Large intestine (tissue), 12 donors: ENCODE measurements at places on chromosomes 6 and 20.

GRCh38 chr6:32580593-32580992, 9.1 kb downstream of the HLA-DRB1 start:
- DNase-seq, result no peak

DNA sequence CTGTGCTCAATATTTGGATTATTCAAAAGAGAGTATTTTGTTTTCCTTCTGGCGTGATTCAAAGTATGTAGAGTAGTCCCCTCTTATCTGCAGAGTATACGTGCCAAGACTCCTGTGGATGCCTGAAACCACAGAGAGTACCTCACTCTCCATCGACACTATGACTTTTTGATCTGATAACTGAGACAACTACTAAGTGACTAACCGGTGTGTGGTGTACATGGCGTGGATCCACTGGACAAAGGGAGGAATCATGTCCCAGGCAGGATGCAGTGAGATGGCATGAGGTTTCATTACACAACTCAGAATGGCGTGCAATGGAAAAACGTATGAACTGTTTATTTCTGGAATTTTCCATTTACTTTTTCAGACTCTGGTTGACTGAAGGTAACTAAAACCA, 112.2 kb upstream of the PDE7B start:
- no peak for DNase-seq

DNA sequence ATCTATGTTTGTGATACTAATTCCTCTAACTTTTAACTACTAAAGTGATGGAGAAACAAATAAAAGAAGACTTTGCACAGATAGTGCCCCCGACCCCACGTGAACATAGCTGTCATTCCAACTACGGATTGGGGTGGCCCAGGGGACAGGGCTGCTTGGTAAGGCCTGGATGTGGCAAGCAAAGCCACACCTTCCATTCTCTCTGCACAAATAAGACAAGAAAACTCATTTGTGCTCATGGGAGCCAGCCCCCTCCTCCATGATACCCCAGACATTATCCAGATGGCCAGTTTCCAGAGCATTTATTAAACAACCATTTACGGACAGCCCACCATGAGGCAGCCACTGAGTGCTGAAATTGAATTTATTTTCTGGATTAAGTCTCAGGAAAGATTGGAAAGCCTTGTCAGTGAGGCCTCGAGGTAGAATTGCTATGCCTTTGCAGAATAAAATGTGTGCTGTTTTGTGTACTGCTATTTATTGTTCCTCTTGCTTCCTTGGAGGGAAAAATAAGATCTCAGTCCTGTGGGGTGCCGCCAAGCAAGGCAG, 151.2 kb downstream of the UNC5CL start:
- DNase-seq, result no peak

DNA sequence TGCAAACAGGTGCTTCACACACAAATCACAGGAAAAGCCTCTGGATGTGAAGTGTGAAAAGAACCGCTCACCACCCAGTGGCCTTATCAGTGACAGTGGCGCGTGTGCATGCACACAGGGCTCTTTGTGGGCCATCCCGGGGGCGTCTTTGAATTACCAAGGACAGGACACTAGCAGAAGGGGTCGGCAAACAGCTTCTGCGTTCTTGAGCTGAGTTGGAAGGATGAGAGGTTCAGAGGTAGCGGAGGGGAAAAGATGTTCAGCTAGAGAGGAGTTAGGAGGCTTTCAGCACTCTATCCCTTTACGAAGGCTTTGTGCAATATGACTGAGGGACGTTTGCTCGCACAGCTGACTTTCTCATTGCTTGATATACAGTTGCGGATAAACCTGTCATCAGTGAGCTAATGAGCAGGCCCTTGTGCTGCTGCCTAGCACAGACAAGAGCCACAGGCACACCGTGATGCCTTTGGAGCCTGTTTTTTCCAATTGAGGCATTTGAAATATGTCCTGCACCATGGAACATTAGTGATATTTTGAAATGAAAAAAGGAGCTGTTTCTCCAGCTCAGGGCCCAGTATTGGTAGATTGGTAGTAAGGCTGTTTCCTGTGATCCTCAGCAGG, 83.1 kb downstream of the IYD start:
- DNase-seq, result no peak

- DNase-seq, result no peak
Observed at GRCh38 chr6:37861452-37861851, 41.9 kb downstream of the ZFAND3 start.

DNA sequence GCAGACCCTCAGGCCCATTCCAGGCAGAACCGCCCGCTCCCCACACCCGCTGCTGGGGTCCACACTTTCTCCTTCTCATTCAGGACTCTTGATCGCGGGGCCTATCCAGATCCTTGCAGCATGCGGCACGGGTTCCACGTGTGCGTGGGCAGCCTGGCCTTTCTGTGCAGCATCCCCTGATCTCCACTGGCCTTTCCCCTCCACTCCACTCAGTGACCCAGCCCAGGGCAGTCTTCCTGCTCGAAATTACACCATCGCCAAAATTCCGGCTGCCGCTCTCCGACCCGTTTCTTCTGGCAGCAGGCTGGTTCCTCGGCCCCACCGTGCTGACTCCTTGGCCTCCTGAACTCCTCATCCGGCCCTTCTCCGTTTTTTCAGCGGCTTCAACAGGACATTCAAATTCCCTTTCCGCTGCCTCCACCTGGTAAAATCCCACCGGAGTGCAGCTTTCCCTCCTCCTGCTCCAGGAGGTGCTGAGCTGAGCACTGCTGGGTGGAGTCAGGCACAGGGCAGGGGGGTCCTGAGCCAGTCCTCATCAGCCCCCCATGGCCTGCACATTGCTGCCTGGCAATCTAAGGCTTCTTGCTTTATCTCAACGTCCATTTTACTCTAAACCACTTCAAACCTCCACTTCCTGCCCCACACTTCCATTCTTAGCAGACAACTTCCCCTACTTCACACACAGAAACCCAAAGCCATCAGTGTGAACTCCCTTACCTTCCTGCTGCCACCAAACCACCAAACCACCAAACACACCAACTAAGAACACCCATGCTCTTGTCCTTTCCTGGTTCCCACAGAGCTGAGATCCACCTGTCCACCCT, 9.0 kb downstream of the SFT2D1 start:
- no peak for DNase-seq

DNA sequence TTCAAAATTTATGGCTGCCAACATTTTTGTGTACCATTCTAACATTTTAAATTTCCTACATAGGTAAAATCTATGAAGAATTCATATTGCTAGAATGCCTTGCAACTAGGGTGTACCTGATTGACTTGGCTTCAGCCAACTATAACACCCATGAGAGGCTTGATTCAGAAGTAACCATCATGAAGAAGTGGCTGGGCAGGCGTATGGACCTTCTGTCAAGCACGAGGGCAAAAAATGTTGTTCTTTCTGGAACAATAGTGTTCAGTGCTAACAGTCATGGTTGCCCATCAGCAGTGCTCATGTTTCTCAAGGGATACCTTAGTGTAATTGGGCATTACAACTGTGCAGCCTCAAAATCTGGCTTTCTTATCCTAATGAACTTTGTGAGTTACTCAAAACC, 42.9 kb downstream of the ID4 start:
- DNase-seq, result no peak

- no peak for DNase-seq
Observed at GRCh38 chr20:48246061-48246790, 460.9 kb upstream of the SULF2 start.

- DNase-seq, result no peak
Observed at GRCh38 chr20:37235065-37235464, 26.5 kb downstream of the GHRH start.

- DNase-seq, result no peak
Observed at GRCh38 chr6:167100241-167100674, 22.6 kb upstream of the CCR6 start.

DNA sequence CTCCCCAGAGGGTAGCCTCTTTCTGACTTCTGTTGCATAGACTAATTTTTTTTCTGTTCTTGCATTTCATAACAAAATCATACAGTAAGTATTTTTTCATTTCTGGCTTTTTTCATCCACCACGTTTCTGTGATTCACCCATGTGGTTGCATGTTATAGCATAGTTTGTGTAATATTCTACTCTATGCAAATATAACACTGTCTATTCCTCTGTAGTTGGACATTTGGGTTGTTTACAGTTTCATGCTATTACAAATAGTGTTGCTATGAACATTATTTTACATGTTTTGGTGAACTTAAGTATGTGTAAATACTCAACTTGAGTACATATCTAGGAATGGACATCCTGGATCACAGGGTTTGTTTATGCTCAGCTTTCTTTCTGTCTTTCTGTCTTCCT, 187.2 kb upstream of the KCNG1 start:
- DNase-seq, result no peak

- DNase-seq, result no peak
Observed at GRCh38 chr6:27867945-27868300, 44.3 kb downstream of the OR2B2 start.

DNA sequence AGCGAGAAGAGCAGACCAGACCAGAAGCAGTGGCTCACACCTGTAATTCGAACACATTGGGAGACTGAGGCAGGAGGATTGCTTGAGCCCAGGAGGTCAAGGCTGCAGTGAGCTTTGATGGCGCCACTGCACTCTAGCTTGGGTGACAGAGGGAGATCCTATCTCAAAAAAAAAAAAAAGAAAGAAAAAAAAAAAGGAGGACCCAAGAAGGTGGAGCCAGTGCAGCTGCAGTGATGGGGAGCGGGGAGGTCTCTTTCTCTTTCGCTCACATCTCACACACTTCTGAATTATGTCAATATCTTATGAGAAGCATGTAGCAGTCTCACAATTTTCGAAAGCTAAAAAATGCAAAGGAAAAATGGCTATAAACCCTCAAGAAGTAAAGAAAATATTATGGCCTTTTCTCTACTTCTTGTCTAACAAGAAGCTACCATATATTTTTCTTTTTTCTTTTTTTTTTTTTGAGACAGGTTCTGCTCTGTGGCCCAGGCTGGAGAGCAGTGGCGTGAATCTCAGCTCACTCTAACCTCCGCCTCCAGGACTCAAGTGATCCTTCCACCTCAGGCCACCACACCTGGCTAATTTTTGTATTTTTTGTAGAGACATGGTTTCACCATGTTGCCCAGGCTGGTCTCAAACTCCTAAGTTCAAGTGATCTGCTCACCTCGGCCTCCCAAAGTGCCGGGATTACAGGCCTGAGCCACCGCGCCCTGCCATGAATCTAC, 3.8 kb upstream of the SPO11 start:
- DNase-seq, result no peak

GRCh38 chr20:52972965-52973819, 1.0 kb downstream of the TSHZ2 start:
- no peak for DNase-seq

DNA sequence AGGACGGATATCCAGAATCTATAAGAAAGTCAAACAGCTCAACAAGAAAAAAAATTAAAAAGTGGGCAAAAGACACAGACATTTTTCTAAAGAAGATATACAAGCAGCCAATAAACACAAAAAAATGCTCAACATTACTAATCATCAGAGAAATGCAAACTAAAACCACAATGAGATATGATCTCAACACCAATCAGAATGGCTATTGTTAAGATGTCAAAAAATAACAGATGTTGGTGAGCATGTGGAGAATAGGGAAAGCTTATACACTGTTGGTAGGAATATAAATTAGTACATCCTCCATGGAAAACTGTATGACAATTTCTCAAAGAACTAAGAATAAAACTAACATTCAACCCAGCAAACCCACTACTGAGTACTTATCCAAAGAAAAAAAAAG, 23.3 kb upstream of the OSTM1 start:
- DNase-seq, result no peak

- no peak for DNase-seq
Observed at GRCh38 chr6:128914051-128914450, 31.1 kb downstream of the LAMA2 start.

DNA sequence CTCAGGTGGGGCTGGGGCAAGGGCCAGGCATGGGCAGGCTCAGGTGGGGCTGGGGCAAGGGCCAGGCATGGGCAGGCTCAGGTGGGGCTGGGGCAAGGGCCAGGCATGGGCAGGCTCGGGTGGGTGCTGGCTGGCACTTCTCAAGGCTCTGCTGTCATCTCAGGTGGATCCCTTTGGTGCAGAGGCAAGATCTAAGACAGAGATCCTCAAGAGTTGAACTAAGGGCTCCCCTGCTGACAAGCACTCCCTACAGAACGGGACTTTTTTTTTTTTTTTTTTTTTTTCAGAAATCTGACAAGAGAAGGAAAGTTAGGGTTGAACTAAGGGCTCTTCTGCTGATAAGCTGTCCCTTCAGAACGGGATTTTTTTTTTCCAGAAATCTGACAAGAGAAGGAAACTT, 24.9 kb downstream of the MMP24OS start:
- no peak for DNase-seq

GRCh38 chr6:150273457-150274309, 95.1 kb upstream of the IYD start:
- DNase-seq, result no peak

GRCh38 chr20:52039790-52040189, 151.8 kb downstream of the ZFP64 start:
- DNase-seq, result no peak

DNA sequence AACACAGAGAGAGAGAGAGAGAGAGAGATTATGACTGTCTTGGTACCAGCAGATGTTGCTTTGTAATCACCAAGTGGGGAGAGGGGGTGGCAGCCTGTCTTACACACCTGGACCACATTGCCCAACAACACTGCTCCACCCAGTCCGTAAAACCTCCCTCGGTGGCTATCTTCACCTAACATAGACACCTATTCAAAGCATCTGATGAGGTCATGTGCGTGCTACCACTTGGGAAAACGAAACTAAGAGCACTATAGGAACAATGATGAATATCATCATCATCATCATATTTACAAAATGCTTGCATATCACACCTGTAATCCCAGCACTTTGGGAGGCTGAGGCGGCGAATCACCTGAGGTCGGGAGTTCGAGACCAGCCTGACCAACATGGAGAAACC, 24.1 kb upstream of the SALL4 start:
- DNase-seq, result no peak

- DNase-seq, result no peak
Observed at GRCh38 chr6:155309150-155309549, 5.1 kb downstream of the TFB1M start.

DNA sequence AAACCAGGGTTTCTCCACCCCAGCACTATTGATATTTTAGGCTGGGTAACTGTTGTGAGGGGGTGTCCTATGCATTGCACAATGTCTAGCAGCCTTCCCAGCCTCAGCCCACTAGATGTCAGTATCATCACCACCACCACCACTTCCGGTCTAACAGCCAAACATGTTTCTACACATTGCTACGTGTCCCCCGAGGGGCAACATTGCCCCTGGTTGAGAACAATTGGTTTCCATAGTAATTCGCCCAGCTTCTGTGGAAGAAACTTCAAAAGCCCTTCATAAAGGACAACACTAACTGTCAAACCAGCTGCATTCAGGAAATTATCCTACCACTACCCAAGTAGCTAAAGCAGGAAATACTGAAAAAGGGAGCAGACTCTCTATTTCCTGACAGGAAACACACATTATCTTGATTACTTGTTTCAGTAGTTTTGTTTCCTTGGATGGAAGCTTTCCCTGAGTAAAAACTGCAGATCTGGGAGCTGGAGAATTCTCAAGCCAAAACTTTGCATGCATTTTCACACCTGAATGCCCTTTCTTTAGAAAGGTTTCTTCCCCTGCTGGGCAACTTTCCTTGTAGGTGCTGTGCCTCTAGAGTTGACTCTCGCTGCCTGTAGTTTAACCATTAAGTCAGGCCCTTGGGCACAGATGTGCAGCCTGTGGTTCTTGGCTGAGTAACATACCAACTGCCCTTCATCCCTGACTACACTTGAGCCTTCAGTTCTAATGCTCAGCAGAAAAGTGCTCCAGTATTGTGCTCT, 23.6 kb downstream of the PKHD1 start:
- peak; percentile 58 for DNase-seq
